ENCODE measurements at places on chromosomes 13 and 19. TPM values are rescaled to one million over a fixed set of nuclear protein-coding genes. Genes with fewer than 3 reads are reported as not detected.

Gene KLK4
- polyA plus RNA-seq = not detected

Gene RXFP2
- 0.17 TPM for polyA plus RNA-seq

Gene OR7C1
- polyA plus RNA-seq = 0.11 TPM

Gene PSG11
- polyA plus RNA-seq = 0.87 TPM

Gene CEACAM21
- 1.4 TPM for polyA plus RNA-seq

Gene CDADC1
- polyA plus RNA-seq = 9.3 TPM

Gene FFAR3
- not detected for polyA plus RNA-seq

Gene C5AR1
- 1.2 TPM for polyA plus RNA-seq

Gene ZNF534
- polyA plus RNA-seq = 0.65 TPM

Gene SYT3
- not detected for polyA plus RNA-seq

Gene SPACA4
- polyA plus RNA-seq = not detected

Gene NDUFB7
- polyA plus RNA-seq = 126 TPM

Gene SELENOV
- polyA plus RNA-seq = 0.08 TPM

Gene ADGRE1
- 0.21 TPM for polyA plus RNA-seq

Gene MARCHF2
- polyA plus RNA-seq = 16.8 TPM

Gene LILRA6
- 2.6 TPM for polyA plus RNA-seq

Gene IL27RA
- polyA plus RNA-seq = 5.0 TPM

Gene POU2F2
- polyA plus RNA-seq = 1.2 TPM

Gene KCTD15
- polyA plus RNA-seq = 45.8 TPM

Gene KASH5
- 0.14 TPM for polyA plus RNA-seq

Gene ZNF555
- 14.9 TPM for polyA plus RNA-seq

Gene ZNF556
- polyA plus RNA-seq = 20.7 TPM

Gene CAMSAP3
- polyA plus RNA-seq = 0.14 TPM

Gene IGFL3
- not detected for polyA plus RNA-seq

Gene CRYL1
- 32.1 TPM for polyA plus RNA-seq

Gene AZU1
- polyA plus RNA-seq = 6.5 TPM

Gene SMIM24
- 0.73 TPM for polyA plus RNA-seq

Gene CILP2
- 16.1 TPM for polyA plus RNA-seq

Gene PGLYRP2
- polyA plus RNA-seq = not detected

Gene SIGLEC10
- 0.49 TPM for polyA plus RNA-seq

Gene CEACAM1
- 1.2 TPM for polyA plus RNA-seq

Gene AP2S1
- polyA plus RNA-seq = 67.3 TPM

Gene SLC1A6
- 0.23 TPM for polyA plus RNA-seq

Gene FFAR1
- 0.07 TPM for polyA plus RNA-seq

Gene GPATCH1
- polyA plus RNA-seq = 7.6 TPM

Gene UGGT2
- polyA plus RNA-seq = 20.2 TPM

Gene PNMA8C
- polyA plus RNA-seq = 0.36 TPM

Gene C13orf46
- polyA plus RNA-seq = 0.41 TPM

Gene ENOX1
- polyA plus RNA-seq = 10.3 TPM

Gene CBLC
- not detected for polyA plus RNA-seq

Gene TPTE2
- 0.12 TPM for polyA plus RNA-seq

Gene FGF21
- polyA plus RNA-seq = not detected

Gene APC2
- 1.3 TPM for polyA plus RNA-seq

Gene ADGRE2
- polyA plus RNA-seq = 0.49 TPM

Gene TSKS
- polyA plus RNA-seq = 1.7 TPM

Gene CYP4F3
- polyA plus RNA-seq = 0.10 TPM

Gene CEBPG
- 18.1 TPM for polyA plus RNA-seq

Gene P2RY11
- 12.0 TPM for polyA plus RNA-seq

Gene BRSK1
- polyA plus RNA-seq = 9.5 TPM

Gene UBE2M
- polyA plus RNA-seq = 68.5 TPM

Gene NLRP5
- not detected for polyA plus RNA-seq

Gene IFNL1
- polyA plus RNA-seq = not detected

Gene GAS6
- 42.6 TPM for polyA plus RNA-seq

Gene NLRP12
- 0.27 TPM for polyA plus RNA-seq

Gene IL11
- 0.35 TPM for polyA plus RNA-seq

Gene KISS1R
- not detected for polyA plus RNA-seq

Gene IGFL4
- polyA plus RNA-seq = 2.4 TPM

Gene SLITRK5
- 5.6 TPM for polyA plus RNA-seq

Gene YJEFN3
- 5.4 TPM for polyA plus RNA-seq

Gene FXYD1
- 217 TPM for polyA plus RNA-seq
